Stimulated activated CD4-positive, alpha-beta T cell treated with anti-CD3 and anti-CD28 coated beads, Interleukin-15, amount 100 ng/mL, for 24 hours (primary cell): ENCODE measurements at places on chromosomes 16 and 17.

- DNase-seq = no peak
Observed at GRCh38 chr16:47970291-47970931, 185.4 kb downstream of the ABCC12 start.

DNA sequence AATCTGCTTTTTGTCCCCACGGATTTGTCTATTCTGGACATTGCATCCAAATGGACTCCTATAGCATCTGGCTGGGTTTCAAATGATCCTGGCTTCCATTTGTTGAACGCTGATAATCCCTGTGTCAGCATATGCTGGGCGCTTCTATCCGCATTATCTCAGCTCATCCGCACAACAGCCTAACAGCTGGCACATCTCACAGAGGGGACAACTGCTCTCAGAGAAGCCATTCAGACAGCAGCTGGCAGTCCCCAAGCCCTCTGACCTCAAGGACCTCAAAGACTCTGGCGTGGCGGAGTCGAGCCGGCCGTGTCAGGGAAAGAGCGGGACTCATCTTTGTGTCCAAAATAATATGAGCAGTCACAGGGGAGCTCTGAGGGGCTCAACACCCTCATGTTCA is 82.3 kb downstream of the NT5M start:
- no peak for DNase-seq

DNA sequence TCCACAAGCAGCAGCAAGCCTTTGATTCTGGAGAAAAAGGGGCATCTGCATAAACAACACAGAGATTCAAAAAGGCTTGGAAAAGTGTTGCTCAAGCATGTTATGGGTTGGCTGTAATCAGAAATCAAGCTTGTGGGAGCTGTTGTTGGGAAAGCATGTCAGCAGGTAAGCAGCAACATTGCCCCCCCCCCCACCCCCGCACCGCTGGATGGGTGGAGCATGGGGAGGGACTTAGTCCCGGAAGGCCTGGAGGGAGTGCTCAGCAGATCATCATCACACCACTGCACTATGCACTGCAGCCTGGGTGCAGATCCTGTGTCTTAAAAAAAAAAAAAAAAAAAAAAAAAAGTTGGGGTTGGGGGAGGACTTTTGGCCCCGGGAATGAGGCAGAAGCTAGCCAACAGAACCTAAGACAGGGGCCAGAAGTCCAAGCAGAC is 16.8 kb upstream of the AKAP1 start:
- DNase-seq = peak; percentile 6

- DNase-seq = no peak
Observed at GRCh38 chr17:77631307-77631706, 327.2 kb upstream of the TNRC6C start.

DNA sequence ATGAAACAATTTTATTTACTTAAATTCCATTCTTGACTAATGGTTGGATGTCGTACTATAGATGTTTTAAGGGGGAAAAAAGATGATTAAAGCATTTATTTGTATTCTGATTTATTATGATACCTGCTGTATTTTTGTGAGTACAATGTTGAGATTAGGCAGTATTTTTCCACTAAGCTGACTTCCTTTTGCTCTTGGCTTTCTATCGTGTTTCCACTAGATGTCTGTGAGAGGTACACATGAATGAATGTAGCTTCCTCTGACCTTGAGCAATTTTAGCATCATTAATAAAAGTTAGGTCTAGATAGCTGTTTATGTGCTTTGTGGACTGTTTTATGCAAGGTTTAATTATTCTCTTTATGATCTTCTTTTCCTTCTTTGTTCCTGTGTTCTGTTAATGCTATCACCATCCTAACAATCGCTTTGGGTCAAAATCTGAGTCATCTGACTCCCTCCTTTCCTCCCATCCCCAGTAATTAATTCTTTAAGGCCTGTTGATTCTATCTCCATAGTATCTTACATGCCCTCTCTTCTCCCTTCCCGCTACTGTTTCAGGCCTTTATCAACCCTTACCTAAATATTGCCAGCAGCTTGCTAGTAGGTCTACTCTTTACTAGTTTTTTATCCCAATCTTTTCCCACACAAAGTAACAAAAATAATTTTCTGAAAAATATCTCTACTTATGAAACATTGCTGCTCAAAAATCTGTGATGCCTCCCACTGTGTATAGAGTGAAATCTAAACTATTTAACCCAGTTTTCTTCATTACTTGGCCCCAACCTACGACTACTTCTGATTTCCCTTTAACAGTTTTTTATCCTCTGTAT is 76.0 kb downstream of the VMP1 start:
- DNase-seq = no peak

- DNase-seq = no peak
Observed at GRCh38 chr17:10286324-10286723, 86.5 kb downstream of the MYH13 start.

GRCh38 chr17:19418251-19418992 is 7.4 kb downstream of the RNF112 start:
- DNase-seq = peak; percentile 32

DNA sequence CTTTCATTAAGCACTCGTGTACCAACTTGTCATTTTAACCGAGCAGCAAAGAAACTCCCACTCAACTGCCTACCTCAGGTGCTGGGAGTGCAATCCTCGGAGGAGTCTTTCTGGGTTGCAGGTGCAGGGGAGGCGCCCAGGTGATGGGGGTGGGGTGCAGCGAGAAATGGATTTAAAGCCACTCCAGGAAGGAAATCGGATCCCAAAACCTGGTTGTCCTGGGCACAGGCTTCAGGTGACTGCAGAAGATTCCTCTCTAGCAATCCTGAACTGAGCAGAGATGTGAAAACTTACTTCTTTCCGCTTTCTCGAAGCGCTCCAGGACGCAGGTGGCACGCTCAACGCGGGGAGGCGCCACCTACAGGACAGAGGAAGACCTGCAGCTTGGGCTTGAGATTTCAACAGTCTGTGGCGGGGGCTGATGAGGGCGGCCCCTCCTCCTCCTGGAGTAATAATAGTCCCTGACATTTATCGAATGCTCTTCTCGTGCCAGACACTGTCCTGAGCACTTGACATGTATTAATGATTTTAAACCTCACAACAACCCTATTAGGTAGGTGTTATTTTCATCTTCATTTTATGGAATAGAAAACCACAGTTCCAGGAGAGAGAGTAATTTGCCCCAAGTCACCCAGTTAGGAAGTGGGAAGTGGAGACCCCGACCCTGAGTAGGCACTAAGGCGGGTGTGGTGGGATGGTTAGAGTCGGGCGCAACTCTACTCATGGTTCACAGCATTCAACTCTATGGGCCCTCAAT is 27.2 kb upstream of the SKAP1 start:
- DNase-seq = peak; percentile 81

GRCh38 chr16:58051296-58051695 is 25.7 kb downstream of the MMP15 start:
- no peak for DNase-seq

- no peak for DNase-seq
Observed at GRCh38 chr16:80990577-80990976, 16.1 kb downstream of the CMC2 start.

GRCh38 chr16:24372824-24373223 is 116.7 kb downstream of the CACNG3 start:
- no peak for DNase-seq
